IMR-90 (cell line): ENCODE measurements at places on chromosomes 5 and 9. TPM values are rescaled to one million over a fixed set of nuclear protein-coding genes. Genes with fewer than 3 reads are reported as not detected.

Gene SPATA24
- total RNA-seq = 4.3 and 4.4 TPM in 2 replicates

Gene PCA3
- total RNA-seq = not detected in 2 replicates

Gene MYOZ3
- under 0.01 TPM in 2 replicates for total RNA-seq

GRCh38 chr5:58490402-58491050 is 709 bp upstream of the GAPT start:
- H3K27ac ChIP-seq = no peak overlapping the region
- peaks cover 11% of the 10 kb centered on the region for H3K27me3 ChIP-seq
- no peak for DNase-seq
- H3K36me3 ChIP-seq = no peaks in the 10 kb centered on the region

GRCh38 chr9:123031963-123032362 is 1.5 kb upstream of the GPR21 start:
- peaks cover 14% of the 10 kb centered on the region for H3K36me3 ChIP-seq
- peaks cover 9% of the 10 kb centered on the region for H3K4me1 ChIP-seq
- no peaks in the 10 kb centered on the region for H3K27me3 ChIP-seq
- H3K27ac ChIP-seq = no peak overlapping the region
- H3K4me3 ChIP-seq = no peak overlapping the region

- H3K36me3 ChIP-seq = no peaks in the 10 kb centered on the region
- DNase-seq = no peak
- H3K4me1 ChIP-seq = no peaks in the 10 kb centered on the region
- no peak overlapping the region for H3K27ac ChIP-seq
- peaks cover 5% of the 10 kb centered on the region; the same call in 1 of the 2 replicates for H3K27me3 ChIP-seq
Measured at GRCh38 chr9:93807166-93808074, 147.7 kb downstream of the BARX1 start.

DNA sequence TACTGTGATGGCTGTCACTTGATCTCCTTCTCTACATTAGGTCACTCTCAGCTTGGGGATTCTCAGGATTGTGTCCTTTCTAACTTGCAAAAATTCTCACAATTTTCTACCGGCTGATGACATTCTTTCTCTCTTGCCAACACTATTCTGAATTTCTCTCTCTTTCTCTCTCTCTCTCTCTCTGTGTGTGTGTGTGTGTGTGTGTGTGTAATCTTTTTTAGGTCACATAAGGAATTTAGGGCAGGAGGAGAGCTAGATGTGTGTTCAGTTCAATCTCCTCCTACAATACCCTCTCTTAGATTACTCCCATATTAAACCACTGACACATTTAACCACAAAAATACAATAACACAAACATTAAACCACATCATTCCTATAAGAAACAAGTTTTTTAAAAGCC is 242.3 kb upstream of the NREP start:
- H3K27me3 ChIP-seq = no peaks in the 10 kb centered on the region
- no peaks in the 10 kb centered on the region for H3K36me3 ChIP-seq
- DNase-seq = peak; percentile 90
- H3K27ac ChIP-seq = peak overlapping the region; percentile 79

GRCh38 chr5:6464441-6464840 is 15.8 kb downstream of the UBE2QL1 start:
- no peak overlapping the region for H3K4me3 ChIP-seq
- H3K4me1 ChIP-seq = no peaks in the 10 kb centered on the region
- peaks cover 11% of the 10 kb centered on the region for H3K27me3 ChIP-seq
- H3K36me3 ChIP-seq = no peaks in the 10 kb centered on the region
- DNase-seq = no peak
- no peak overlapping the region for H3K27ac ChIP-seq

DNA sequence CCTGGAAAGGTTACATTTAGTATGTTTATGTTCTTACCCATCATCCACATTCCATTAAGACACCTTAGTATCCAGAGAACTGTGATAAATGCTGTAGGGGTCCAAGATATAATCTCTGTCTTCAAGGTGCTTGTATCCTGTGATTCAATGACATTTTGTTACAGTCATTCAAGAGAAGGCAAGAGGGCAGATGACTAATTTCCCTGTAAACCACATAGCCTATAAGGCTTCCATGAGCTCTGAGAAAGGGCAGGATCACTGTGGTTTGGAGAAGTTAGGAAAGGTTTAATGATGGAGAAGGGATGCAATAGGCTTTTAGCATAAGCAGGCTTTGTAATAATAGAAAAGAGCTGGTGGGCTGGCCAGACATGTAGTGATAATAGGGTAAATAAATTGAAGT is 40.0 kb downstream of the PAPPA start:
- peaks cover 8% of the 10 kb centered on the region for H3K4me1 ChIP-seq
- H3K36me3 ChIP-seq = peaks cover 37% of the 10 kb centered on the region
- peak; percentile 89 for DNase-seq
- H3K27ac ChIP-seq = no peak overlapping the region
- H3K27me3 ChIP-seq = no peaks in the 10 kb centered on the region

GRCh38 chr5:79488775-79489174 is 25.2 kb downstream of the HOMER1 start:
- peaks cover 4% of the 10 kb centered on the region for H3K4me1 ChIP-seq
- no peak overlapping the region for H3K4me3 ChIP-seq
- H3K27me3 ChIP-seq = no peaks in the 10 kb centered on the region
- peak; percentile 54 for DNase-seq

DNA sequence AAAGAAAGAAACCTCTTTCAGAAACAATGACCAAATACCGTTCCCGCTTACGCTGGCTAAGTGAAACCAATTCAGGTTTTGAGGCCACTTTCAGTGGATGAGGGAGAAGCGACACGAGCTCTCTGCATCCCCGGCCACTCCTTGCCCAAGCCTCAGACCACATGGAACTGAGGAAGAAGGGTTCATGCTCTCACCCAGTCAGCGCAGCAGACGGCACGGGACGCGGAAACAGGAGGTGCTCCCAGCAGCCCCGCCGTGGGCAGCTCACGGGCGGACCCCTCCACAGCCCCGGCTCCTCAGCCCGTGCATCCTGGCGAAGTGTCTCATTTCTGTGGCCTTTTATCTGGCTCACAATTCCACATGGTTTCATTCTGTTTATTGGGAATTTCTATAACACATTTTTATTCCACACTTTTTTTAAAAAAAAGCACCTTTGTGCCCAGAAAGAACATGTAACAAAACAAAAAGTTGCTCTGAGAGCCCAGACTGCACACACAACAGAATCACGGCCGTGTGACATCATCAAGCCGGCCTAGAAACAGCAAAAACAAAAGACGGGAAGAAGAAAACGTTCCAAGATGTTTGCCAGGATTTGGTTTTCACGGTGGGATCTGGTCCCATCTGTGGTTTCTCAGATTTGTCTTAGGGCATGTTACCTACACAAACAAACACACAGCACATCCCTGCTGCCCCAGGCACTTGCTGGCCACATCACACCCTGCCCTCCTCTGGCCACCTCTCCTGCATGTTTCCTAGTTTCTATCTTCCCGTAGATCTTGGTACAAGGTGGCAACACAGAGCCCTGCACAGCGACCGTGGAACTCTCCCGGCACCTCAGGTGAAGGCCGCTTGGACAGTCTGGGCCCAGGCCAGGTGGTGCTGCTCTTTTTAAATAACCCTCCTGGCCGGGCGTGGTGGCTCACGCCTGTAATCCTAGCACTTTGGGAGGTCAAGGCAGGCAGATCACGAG is 16.2 kb downstream of the QSOX2 start:
- peaks cover 6% of the 10 kb centered on the region; the same call in 1 of the 2 replicates for H3K4me1 ChIP-seq
- peaks cover 2% of the 10 kb centered on the region for H3K36me3 ChIP-seq
- DNase-seq = no peak
